Osteoblast (primary cell): ENCODE measurements at places on chromosomes 12 and 14. TPM values are rescaled to one million over a fixed set of nuclear protein-coding genes. Genes with fewer than 3 reads are reported as not detected.
A peak's percentile ranks its signal among the peaks of the same experiment; 100 is the strongest.

- H3K4me1 ChIP-seq: no peaks in the 10 kb centered on the region
- H3K27ac ChIP-seq: no peak overlapping the region
- no peaks in the 10 kb centered on the region for H3K36me3 ChIP-seq
- no peak for DNase-seq
- no peak overlapping the region for H3K4me3 ChIP-seq
These were observed 7.0 kb downstream of the KRT1 start for GRCh38 chr12:52673217-52673616.

DNA sequence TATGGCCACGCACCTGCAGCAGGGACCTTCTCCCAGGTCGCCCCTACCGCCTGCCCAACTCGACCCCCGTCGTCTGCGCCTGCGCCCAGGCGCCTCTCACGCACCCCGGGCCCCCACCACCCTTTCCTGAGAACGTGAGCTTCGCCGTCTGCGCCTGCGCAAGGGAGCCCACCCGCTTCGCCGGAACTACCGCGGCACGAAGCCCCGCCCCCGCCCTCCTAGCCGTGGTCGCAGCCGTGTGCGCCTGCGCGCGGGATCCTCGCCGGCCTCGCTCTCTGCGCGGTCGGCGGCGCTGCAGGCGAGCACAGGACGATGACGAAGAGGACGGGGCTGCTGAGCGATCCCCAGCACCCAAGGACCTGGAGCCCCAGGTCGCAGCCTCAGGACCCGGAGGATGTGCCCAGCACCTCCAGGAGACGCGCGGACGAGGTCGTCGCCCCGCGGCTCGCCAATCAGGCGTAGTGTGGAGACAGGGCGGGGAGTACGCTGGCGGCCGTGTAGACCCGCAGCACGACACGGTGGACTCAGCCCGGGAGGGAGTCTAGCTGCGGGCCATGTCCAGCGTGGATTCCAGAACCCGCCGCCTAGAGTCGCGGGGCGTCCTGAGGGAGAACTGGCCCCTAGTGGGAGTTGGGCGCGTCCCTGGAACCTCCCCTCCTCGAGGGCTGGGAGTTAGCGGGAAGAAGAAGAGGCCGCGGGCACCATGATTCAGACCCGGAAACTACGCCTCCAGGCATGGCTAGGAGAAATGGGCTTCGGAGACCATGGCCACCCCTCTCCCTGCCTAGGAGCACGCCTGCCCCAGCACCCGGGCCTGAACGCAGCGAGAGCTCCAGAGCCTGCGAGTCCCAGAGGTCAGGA is 1120.8 kb upstream of the TMEM132C start:
- H3K27ac ChIP-seq: peak overlapping the region; percentile 77
- H3K4me3 ChIP-seq: peak overlapping the region; percentile 81
- peak; percentile 97 for DNase-seq
- H3K4me1 ChIP-seq: peaks cover 16% of the 10 kb centered on the region
- H3K27me3 ChIP-seq: no peaks in the 10 kb centered on the region

GRCh38 chr14:72618424-72618823 is 275.5 kb downstream of the DPF3 start:
- no peaks in the 10 kb centered on the region for H3K36me3 ChIP-seq
- H3K27me3 ChIP-seq: no peaks in the 10 kb centered on the region
- no peak for DNase-seq
- peaks cover 25% of the 10 kb centered on the region for H3K4me1 ChIP-seq
- no peak overlapping the region for H3K4me3 ChIP-seq

GRCh38 chr12:109433618-109434017 is 43.5 kb downstream of the KCTD10 start:
- H3K36me3 ChIP-seq: no peaks in the 10 kb centered on the region
- no peak overlapping the region for H3K4me3 ChIP-seq
- DNase-seq: no peak
- no peak overlapping the region for H3K27ac ChIP-seq
- peaks cover 13% of the 10 kb centered on the region for H3K4me1 ChIP-seq
- no peaks in the 10 kb centered on the region for H3K27me3 ChIP-seq

- no peaks in the 10 kb centered on the region for H3K36me3 ChIP-seq
- H3K27me3 ChIP-seq: no peaks in the 10 kb centered on the region
- no peak for DNase-seq
These were observed 383.1 kb downstream of the TMEM132D start for GRCh38 chr12:129520739-129521138.

DNA sequence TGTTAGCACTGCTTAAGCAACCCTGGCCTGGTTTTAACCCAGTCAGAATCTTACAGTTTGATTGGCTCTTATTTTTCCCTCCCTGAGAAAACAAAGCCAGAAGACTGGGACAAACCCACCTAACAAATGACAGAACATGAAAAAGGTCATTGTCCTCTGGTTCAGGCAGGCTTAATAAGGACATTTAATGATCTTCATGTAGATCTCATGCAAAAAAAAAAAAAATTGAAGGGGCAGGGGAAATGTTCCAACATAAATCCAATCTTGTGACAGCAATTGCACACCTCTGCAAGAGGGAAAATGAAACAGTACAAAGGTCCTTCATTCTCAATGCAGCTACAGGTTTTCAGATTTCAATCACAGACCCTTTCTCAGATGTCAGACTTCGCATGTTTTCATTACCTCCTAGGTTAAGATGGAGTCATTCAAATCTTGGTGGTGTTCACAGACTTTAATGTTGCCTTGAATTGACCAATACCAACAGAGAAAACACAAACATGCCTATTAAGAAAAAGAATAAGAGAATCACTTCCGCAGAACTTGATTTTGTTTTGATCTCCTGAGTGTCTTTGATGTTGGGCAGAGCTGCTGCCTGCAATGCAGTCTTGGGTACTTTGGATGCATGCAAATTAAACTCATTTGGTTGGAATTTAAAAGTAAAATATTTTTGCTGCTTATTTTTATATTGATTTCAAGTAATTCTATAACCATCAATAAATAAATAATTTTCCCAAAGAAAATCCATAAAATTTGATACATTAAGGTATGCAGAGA is 359.0 kb downstream of the BTG1 start:
- no peak overlapping the region for H3K4me3 ChIP-seq
- H3K27ac ChIP-seq: no peak overlapping the region
- H3K27me3 ChIP-seq: no peaks in the 10 kb centered on the region
- no peak for DNase-seq
- H3K4me1 ChIP-seq: no peaks in the 10 kb centered on the region

GRCh38 chr14:52741865-52742264 is 11.9 kb downstream of the STYX start:
- peaks cover 5% of the 10 kb centered on the region for H3K36me3 ChIP-seq
- H3K27ac ChIP-seq: peak overlapping the region; percentile 62
- H3K4me1 ChIP-seq: peaks cover 5% of the 10 kb centered on the region
- H3K27me3 ChIP-seq: no peaks in the 10 kb centered on the region
- peak overlapping the region; percentile 7 for H3K4me3 ChIP-seq
- peak; percentile 0 for DNase-seq

DNA sequence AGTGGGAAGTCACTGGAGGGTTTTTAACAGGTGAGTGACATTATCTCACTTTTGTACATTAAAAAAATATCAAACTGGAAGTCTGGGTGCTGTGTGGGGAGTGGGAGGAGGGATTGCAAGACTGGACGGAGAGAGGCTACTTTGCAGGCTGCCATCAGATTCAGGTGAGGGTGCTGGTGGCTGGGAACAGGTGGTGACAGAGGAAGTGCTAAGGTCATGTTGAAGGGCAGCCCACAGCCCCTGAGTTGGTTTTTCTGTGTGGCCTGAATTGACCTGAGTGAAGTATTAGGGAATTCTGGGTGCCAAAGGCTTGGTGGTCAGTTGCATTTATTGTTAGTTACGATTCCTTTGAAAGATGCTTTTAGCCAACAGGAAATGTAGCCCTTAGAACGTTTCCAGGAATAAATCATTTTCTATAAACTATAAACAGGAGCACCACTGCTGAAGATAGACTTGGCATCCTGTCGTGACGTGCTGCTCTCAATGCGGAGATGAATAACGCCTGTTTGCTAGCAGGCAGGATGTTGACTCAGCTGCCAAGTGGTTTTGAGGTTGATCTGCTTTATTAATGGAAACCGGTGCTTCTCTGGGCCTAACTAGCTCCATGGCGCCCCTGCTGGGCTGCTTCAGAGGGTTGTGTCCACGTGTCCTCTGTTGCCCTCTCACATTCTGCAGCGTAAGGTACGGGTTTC is 707.5 kb upstream of the TMEM132C start:
- no peaks in the 10 kb centered on the region for H3K36me3 ChIP-seq
- peak; percentile 93 for DNase-seq
- peaks cover 13% of the 10 kb centered on the region for H3K4me1 ChIP-seq
- no peak overlapping the region for H3K4me3 ChIP-seq
- H3K27ac ChIP-seq: peak overlapping the region; percentile 73
- no peaks in the 10 kb centered on the region for H3K27me3 ChIP-seq

- no peaks in the 10 kb centered on the region for H3K36me3 ChIP-seq
- H3K27ac ChIP-seq: no peak overlapping the region
- DNase-seq: no peak
- peaks cover 5% of the 10 kb centered on the region for H3K27me3 ChIP-seq
- H3K4me3 ChIP-seq: no peak overlapping the region
These were observed 11.0 kb downstream of the IL31 start for GRCh38 chr12:122162976-122163375.

DNA sequence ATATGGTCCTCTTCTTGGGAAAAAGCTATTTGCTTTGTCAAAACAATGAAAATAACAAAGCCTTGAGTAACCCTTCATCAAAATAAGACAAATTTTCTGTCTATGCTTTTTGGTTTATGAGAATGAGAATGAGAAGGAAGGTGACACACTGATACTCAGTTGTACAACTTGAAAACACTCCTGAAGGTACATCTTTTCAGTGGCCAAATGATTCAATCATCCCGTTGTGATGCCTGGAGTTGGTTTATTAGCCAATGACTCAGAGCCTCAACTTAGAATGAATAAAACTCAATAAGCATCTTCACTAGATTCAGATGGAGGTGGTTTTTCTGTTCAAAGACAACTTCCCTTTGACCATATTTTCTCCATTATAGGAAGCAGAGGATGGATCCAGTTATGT is 7.8 kb upstream of the CALM1 start:
- DNase-seq: no peak
- peak overlapping the region; percentile 5 for H3K27ac ChIP-seq
- no peaks in the 10 kb centered on the region for H3K27me3 ChIP-seq
- H3K4me3 ChIP-seq: no peak overlapping the region

GRCh38 chr12:54140588-54141388 is 48.0 kb downstream of the SMUG1 start:
- no peaks in the 10 kb centered on the region for H3K36me3 ChIP-seq
- H3K27ac ChIP-seq: no peak overlapping the region
- peaks cover 21% of the 10 kb centered on the region for H3K4me1 ChIP-seq
- H3K4me3 ChIP-seq: peak overlapping the region; percentile 8
- peak; percentile 84 for DNase-seq

DNA sequence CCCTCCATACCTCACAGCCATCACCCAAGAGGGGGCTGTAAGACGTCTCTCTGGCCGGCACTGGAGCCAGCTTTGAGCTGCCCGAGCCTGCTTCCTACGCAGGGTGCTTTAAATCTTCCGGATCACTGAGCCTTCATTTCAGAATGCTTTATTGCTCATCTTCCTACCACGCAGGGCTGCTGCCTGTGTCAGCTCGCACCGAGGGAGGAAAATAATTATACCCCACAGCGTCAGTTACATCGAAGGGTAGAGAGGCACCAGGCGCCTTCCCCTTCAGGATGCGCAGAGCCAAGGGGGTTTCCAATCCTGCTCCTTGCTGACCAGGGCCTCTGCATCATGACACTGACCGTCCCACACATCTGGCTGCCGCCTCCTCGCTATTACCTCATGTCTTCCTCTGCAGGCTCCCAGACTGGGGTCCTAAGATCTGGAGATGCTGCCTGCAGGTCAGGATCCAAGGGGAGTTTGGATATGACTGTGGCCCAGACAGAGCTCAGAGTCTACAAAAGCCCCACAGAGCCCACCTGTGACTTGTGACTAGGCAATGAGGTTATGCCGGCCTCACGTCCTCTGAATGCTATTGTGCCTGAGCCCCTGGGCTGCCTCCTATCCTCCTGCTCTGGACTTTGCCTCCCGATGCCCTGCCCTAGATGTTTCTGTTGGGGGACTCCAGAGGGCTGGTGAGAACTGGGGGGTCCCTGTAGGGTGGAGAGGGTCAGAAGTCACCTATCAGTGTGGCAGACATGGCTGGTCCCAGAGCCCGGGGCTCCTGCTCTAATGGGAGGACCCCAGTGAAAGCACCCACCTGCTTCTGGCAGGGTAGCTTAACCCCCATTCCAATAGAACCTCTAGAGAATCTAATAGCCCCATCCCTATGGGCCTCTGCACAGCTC is 220.3 kb upstream of the RTL1 start:
- H3K4me1 ChIP-seq: peaks cover 6% of the 10 kb centered on the region
- no peak overlapping the region for H3K4me3 ChIP-seq
- H3K27me3 ChIP-seq: peaks cover 11% of the 10 kb centered on the region
- peak; percentile 72 for DNase-seq

DNA sequence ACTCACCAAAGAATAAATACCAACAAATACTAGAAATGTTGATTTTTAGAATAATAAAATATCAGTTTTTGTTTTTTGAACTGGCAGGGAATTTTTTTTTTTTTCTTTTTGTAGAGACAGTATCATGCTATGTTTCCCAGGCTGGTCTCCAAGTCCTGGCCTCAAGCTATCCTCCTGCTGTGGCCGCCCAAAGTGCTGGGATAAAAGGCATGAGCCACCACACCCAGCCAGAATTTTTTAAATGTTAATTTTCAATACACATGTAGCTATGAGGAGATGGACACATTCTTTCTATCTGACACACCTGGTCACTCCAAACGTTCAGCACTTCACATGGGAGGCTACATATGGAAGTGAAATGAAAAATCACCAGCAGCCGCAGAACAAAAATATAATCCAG is 126.8 kb downstream of the ETV6 start:
- no peaks in the 10 kb centered on the region for H3K36me3 ChIP-seq
- H3K27me3 ChIP-seq: no peaks in the 10 kb centered on the region

DNA sequence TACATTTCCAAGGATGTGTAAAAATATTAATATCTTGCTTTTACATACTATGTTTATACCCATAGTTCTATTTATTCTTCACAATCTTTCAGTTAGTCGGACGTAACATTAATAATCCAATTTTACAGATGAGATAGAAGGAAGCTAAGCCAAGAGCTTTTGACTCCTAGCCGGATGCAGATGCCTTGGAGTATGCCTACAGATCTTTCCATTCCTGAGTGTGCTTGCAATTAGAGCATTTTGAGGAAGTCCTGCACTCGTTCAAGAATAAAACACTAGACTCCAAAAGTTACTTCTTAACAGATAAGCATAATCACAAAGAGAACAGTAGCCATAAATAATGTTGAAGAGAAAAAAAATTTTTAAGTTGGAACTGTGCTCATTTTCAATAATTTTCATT is 337.6 kb upstream of the CLEC14A start:
- no peak overlapping the region for H3K4me3 ChIP-seq
- H3K36me3 ChIP-seq: no peaks in the 10 kb centered on the region
- H3K27ac ChIP-seq: no peak overlapping the region
- DNase-seq: no peak
- H3K27me3 ChIP-seq: no peaks in the 10 kb centered on the region

CLEC14A gene
- 0.29 TPM in 1 of 2 replicates, not detected in the other for total RNA-seq

KRT83 gene
- total RNA-seq: not detected in 2 replicates

STAC3 gene
- 0.36 and 0.59 TPM in 2 replicates for total RNA-seq

KRT6B gene
- not detected in 2 replicates for total RNA-seq

ANG gene
- 7.2 and 8.3 TPM in 2 replicates for total RNA-seq

TAS2R14 gene
- 5.9 and 7.2 TPM in 2 replicates for total RNA-seq

PLEKHG7 gene
- not detected in 2 replicates for total RNA-seq

COQ10A gene
- 10.1 and 14.4 TPM in 2 replicates for total RNA-seq

ADAMTS20 gene
- total RNA-seq: under 0.01 TPM in 1 of 2 replicates, not detected in the other

LLPH gene
- 4.7 and 5.1 TPM in 2 replicates for total RNA-seq

CCDC38 gene
- total RNA-seq: under 0.01 TPM in 2 replicates

FAM181A gene
- total RNA-seq: not detected in 2 replicates

CPNE6 gene
- not detected in 2 replicates for total RNA-seq

ADCY6 gene
- total RNA-seq: 30.8 and 33.0 TPM in 2 replicates
